GM04504 (cell line): ENCODE measurements at places on chromosomes 3 and 15.
A peak's percentile ranks its signal among the peaks of the same experiment; 100 is the strongest.

GRCh38 chr3:4849136-4849535 lies 130.1 kb upstream of the BHLHE40 start:
- DNase-seq: no peak

DNA sequence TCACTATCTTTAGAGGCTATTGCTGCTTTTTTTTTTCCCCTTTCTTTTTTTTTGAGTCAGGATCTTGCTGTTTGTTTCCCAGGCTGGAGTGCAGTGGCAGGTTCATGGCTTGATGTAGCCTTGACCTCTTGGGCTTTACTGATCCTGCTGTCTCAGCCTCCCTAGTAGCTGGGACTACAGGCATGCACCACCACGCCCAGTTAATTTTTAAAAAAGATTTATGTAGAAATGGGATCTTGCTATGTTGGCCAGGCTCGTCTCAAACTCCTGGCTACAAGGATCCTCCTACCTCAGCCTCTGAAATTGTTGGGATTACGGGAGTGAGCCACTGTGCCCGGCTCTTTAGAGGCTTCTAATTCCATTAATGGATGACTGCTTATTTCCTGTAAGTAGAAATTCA lies 15.1 kb downstream of the MGA start:
- no peak for DNase-seq

DNA sequence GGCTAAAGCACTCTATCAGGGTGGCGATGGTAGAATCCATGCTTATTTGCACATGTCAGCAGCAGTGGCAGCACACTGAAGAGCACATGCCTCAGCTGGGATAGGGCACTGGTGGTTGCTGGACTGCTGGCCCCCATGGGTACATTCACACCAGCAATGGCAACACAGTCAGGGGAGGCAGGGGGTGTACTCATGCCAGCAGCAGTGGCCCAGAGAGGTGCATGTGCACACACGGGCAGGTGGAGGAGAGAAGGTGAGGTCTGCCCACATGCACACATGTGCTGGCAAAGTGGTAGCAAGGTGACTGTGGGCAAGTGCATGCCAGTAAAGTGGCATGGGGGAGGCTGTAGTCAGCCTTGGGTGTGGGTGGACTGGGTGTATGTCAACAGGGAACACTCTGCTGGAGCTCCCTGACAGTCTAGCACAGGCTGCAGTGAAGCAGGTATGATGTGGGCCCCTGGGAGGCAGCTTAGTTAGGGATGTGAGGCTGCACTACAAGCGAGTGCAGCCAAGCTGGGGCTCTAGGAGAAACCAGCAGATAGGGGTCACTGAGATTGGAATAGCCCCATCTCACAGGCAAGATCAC lies 53.9 kb upstream of the NPAP1 start:
- no peak for DNase-seq

GRCh38 chr3:179018808-179019207 lies 52.8 kb downstream of the ZMAT3 start:
- DNase-seq: no peak

DNA sequence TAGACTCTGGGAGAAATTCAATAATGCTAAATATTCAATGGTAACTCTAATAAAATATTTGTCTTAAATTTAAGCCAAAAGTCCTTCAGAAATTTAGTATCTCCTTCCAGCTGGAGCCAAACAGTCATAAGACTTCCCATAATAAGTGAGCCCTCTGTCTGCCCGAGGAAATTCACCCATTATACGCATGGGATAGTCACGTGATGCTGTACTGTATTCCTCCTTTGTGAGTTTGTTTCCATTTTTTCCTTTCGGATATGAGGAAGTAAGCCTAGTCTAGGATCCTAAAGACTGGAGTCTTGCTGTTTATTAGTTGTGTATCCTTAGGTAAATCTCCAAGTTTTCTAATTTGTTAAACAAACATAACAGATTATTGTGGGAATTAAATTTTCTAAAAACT lies 110.4 kb upstream of the PLAAT1 start:
- no peak for DNase-seq

DNA sequence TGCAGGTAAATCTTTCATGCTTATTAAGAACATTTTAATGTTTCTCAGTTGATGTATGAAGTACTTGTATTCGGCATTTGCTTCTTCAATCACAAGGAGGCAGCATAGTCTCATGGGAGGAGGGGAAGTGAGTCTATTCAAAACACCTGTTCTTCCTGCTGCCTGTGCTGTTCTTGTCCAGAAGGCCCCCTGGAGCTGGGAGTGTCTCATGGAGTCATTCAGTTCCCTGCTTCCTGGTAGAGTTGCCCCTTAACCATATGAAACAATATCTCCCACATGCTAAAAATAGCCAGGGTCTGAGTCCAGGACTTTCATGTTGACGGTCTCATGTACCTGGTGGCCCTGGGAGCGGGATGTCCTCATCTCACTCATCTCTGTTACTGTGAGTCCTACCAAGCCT lies 15.5 kb upstream of the PPP1R2 start:
- no peak for DNase-seq

DNA sequence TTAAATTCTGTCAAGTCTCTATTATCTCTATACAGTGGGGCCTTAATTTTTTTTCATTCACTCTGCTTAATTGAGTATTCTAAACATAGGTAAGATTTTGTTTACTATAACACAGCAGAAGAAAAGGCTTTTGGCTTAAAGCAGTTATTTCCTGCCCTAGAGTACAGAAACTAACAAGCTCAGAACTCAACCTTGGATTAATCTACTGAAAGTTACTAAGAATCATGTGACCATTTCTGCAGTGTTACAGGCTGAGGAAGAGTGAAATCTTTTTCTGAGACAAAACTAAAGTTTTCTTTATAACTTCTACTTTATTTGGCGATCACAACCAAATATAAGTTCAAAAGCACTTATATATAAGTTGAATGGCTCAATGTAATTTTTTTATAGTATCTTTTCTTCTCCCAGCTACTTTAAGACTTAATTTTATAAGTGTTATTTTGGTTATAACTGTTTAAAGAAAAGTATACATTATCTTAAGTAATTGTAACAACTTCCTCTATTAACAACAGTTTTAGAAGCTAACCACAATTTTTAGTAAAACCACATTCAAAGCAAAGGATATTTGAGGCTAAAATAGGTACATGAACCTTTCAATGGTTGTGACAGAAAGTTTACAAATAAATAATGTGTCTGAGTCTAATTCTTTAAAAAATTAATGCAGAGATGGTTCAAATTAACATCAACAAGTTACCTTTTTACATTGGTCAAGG lies 240.6 kb upstream of the NAALADL2 start:
- DNase-seq: no peak

DNA sequence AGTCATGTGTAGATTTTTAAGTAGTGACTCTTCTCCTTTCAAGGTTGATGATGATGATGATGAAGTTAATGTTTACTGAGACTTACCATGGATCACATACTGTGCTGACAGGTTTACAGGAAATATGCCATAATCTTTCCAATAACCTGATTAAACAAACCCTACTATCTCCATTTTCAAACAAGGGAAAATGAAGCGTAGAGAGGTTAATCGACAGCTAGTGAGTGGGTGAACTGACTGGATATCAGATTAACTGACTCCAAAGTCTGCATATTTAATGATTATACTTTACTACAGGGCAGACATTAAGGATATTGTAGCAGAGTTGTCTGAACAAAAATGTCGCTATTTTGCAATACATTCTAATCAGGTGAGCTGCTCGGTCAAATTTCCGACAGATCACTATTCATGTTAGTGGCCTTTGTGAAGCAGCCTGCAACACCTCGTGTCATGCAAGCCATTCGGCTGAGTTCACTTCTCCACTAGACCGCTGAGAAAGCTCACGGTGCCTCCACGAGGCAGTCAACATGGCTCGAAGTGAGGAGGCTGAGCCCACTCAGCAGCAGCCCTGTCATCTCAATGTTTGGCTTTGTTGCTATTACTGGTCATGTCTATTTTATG lies 264.2 kb downstream of the NFKBIZ start:
- DNase-seq: no peak

DNA sequence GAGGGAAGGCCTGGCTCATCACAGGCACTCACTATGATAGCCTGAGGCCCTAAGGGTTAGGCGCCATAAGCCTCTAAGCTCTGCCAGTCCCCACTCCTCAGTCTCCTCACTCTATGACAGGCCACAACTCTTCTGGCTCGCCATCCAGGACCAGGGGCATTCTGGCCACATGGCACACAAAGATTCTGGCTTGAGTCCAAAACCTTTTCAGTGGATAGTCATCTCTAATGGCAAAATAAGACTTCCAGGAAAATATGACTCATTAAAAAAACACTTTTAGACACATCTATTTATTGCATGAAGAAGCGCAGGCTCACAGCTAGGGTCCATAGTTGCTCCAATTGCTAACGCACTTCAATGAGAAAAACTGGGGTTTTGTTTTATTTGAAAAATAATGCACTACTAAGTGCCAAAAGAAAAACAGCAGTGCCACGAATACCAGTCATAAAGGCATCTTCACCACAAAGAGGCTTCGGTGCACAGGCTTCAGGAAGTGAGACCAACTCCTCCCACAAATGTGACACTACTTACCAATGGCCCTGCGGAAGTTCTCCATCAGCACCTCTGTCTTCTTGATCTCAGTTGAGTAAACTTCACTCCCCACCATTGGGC lies 11.1 kb downstream of the RUVBL1 start:
- peak; percentile 54 for DNase-seq

GRCh38 chr15:82548700-82549099 lies 8.4 kb upstream of the RPS17 start:
- no peak for DNase-seq

DNA sequence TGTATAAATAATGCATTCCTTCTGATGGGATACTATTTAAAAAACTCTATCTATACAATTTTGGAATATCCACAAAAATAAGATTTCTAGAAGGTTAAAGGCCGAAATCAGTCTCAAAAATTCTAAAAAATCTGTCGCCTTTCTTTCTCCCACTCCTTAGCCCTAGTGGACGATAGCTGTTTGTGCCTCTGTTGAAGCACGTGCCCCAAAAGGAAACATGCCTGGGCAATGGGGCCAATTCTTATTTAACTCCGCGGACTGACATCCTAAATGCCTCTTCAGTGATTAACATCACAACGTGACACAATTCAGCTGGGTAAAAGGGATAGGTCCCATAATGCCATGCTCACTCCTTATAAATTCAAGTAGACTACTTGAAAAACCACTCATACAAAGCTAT lies 65.1 kb downstream of the GAP43 start:
- no peak for DNase-seq

- no peak for DNase-seq
These were observed 44.8 kb downstream of the ROPN1B start for GRCh38 chr3:126013751-126014156.

- DNase-seq: no peak
These were observed 1.8 kb downstream of the UBE2E1 start for GRCh38 chr3:23807424-23808015.

GRCh38 chr15:26667222-26667988 lies 105.5 kb downstream of the GABRB3 start:
- no peak for DNase-seq

DNA sequence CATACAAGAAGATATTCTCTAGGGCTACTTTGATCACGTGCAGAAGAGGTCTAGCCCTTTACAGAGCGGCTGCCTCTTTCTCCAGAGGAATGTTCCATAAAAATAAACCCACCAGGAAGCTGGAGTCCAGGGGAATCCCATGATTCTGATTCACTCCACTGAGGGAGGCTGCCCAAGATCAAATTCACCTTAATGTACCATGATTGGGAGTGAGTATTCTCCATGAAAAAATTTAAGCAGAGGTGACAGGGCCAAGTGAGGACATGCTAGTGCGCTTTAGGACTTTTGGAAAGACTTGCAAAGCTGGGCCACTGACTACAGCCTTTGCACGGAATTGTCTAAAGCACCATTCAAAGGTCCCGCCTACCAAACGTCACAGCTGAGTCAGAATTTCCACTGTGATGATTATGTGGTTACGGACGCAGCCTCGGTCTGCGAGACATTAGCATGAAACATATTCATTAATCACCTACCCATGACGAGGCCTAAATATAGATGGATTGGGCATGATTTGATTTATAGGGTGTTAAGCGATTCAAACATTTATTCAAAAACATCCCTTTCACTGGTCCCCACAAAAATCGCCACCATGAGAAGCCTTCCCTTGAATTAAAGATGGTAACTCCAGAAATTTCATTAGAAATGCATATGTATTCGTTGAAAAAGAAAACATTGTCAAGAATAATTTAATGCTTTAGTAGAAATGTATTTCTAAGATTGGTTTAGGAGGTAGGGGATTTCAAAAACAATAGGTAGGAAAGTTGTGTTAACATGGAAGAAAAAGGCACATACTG lies 152.6 kb downstream of the GREM1 start:
- peak; percentile 92 for DNase-seq

DNA sequence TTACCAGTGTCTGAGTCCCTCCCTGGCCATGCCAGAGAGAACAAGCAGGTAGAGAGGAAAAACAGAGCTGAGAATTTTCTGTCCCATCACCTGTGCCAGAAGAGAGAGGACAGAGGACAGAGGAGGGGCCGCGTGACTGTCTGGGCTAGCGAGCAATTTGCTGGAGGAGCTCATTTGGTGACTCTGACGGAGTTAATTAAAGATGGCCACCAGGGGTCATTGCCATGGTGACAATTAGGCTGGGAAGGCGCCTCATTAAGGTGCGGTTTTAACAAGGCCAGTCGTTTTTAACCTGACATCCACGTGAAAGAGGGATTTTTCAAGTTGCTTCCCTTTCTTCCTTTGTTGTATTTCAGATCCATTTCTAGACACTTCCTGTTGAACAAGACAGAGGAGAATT lies 72.4 kb downstream of the RHCG start:
- DNase-seq: no peak

- no peak for DNase-seq
These were observed 114.2 kb downstream of the EBLN2 start for GRCh38 chr3:73175698-73176097.

DNA sequence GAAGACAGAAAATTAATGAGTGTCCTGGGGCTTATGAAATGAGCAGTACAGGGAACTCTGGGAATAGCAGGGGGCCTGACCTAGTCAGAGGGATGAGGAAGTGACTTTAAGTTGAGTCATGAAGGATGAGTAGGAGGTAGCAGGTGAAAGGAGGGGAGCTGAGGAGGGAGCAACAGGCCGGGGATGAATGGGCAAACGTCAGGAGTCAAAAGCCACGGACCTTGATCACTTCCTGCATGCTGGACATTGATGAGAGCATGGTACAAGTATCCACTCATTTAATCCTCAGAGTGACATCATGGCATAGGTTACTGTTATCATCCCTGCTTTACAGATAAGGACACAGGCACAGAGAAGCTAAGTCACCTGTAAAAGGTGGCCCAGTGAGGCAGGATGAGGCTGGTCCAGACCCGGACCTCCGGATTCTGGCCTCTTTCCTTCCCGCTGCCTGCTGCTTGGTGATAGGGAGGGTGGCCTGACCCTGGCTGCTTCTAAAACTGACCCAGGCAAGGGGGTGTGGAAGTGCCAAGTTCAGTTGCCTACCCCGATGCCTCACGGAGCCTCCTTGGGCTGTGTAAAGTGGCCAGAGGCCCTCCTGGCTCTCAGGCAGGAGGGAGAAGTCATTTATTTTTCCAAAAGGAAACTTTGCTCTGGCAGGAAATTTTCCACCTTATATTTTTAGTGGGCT lies 7.6 kb downstream of the CORO2B start:
- DNase-seq: peak; percentile 66

- no peak for DNase-seq
These were observed 15.2 kb downstream of the FSTL1 start for GRCh38 chr3:120435621-120436020.
